Astrocyte (in vitro differentiated cells and primary cell): ENCODE measurements at places on chromosomes 16 and 17. TPM values are rescaled to one million over a fixed set of nuclear protein-coding genes. Genes with fewer than 3 reads are reported as not detected.
A peak's percentile ranks its signal among the peaks of the same experiment; 100 is the strongest.

- peak; percentile 70 for DNase-seq
- H3K27ac ChIP-seq, result no peak overlapping the region
- H3K27me3 ChIP-seq, result no peaks in the 10 kb centered on the region
- no peak overlapping the region for H3K4me3 ChIP-seq
Measured at GRCh38 chr17:8365143-8365542, 11.4 kb downstream of the KRABD2 start.

The FSCN2 gene
- total RNA-seq, result 5.6 and 8.0 TPM in 2 replicates

The C17orf67 gene
- 2.2 and 2.8 TPM in 2 replicates for total RNA-seq

The PCYT2 gene
- 26.0 and 31.6 TPM in 2 replicates for total RNA-seq

The RHBDL1 gene
- total RNA-seq, result 4.0 and 4.9 TPM in 2 replicates
